CD4-positive, alpha-beta T cell treated with Interleukin-4 for 4 hours (primary cell): ENCODE measurements at places on chromosomes 16 and 17.

DNA sequence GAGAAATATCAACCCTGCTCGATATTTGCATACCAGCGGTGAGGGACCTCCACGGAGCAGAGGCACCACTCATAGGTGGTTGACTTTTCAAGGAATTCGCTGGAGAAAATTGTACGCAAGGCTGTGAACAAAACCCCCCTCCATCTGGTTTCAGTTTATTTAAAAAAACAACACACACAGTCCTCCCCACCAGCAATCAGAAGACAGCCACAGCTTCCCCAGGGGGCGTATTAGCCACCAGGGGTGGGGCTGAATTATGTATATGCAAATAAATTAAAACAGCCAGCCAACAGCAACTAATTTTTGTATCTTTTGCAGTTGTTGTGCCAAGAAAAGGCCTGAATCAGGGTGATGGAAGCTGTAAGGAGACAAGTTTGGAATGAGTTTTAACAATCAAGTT lies 5.9 kb upstream of the HSD11B2 start:
- no peak for DNase-seq

DNA sequence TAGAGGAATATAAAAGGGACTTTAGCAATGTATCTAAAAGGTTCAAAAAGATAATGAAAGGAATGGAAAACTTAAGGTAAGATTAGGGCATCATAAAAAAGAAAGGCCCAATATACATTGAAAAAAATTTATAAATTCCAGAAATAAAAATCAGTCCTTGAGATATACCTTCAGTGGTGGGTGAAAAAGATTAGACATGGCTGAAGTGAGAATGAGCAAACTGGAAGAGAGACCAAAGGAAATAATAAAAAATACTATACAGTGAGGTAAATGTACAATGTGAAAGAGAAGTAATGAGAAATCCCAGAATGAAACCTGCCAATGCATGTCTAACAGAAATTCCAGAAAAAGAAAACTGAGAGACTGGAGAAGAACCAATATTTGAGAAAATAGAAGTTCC lies 42.9 kb upstream of the PMFBP1 start:
- DNase-seq = no peak

GRCh38 chr16:65702707-65703402 lies 581.0 kb upstream of the CDH11 start:
- DNase-seq = no peak

GRCh38 chr17:44120851-44121605 lies 2.4 kb downstream of the HDAC5 start:
- no peak for DNase-seq

- no peak for DNase-seq
These were observed 10.7 kb downstream of the CYBC1 start for GRCh38 chr17:82439829-82440365.

DNA sequence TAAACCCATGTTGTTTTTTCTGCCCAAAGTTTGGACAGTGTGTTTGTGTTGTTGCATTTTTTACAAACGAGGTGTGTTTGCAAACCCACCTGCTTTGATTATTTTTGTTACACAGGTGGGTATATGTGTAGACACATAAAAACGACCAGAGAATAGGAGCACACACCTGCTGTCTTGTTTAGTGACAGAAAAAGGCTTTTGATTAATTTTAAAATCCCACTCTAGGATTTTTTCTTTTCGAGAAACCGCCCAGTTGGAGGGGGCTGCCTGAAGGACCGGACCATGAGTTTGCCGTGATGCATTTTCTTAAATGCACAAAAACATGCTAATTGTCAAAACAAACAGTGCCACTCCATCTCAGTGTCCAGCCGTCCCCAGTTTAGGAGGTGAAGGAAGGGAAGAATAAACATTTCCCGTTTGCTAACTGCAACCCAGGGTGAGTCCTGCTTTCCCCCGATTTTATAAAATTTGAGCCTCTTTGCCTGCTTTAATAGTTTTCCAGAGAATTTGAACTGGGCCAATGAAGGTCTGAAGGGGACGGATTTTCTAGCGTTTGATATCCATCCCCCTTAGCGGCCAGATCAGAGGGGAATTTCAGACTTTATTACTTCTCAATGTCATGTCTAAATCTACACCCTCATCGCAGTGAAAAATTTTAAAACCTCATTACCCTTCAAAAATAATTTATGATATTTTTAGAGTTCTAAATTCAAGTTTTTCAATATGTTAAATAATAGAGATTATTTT lies 3.2 kb downstream of the FOXC2 start:
- DNase-seq = no peak

DNA sequence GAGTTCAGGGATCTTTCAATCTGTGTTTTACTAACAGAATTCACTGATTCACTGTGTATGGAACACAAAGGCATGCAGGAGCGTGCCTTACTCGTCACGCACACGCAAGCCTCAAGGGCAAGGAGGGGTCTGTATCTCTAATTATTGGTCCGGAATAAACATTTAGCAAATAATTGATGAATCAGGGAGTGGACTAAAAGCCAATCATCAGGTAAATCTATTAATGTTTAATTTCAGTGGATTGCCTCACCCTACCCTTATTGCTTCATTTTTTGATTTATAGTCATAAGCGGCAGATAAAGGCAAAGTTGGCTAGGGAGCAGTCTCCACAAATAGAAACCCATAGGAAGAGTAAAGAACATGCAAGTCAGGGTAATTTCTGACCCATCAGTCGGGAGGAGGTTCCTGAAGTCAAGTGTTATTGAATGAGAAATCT lies 7.4 kb upstream of the HSD17B2 start:
- no peak for DNase-seq

GRCh38 chr16:85029408-85029784 lies 1.8 kb downstream of the KIAA0513 start:
- DNase-seq = peak; percentile 86

GRCh38 chr17:43970366-43970765 lies 16.6 kb upstream of the PYY start:
- no peak for DNase-seq

DNA sequence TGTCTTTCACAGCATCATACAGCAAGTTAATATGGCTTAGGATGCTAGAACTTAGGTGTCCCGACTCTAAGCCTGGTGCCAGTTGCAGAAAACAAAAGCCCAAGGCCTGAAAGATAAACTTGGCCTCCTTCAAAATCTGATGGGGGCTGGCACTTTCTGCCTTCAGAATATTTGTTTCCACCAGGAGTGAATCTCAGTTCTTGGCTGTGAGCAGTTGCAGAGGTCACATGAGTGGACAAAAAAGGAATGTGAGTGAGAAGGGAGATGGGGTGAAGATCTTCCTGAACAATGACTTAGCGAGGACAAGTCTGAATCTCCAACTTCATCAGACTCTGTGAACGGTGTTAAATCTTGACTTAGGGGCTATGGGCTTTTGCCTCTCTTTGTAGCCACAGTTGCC lies 46.6 kb downstream of the HOXB1 start:
- DNase-seq = no peak

GRCh38 chr17:13792314-13792713 lies 190.6 kb upstream of the HS3ST3A1 start:
- no peak for DNase-seq

- no peak for DNase-seq
These were observed 233.3 kb downstream of the XYLT1 start for GRCh38 chr16:17237350-17237944.

GRCh38 chr16:82585675-82586074 lies 41.1 kb upstream of the CDH13 start:
- no peak for DNase-seq
